Activated CD4-positive, alpha-beta T cell treated with anti-CD3 and anti-CD28 coated beads, Interleukin-10, Interleukin-2, amounts not matched to agents 100 ng/mL and 50 ng/mL, durations not matched to agents 16 hours and 8 hours (primary cell): ENCODE measurements at places on chromosomes 4 and X.
A peak's percentile ranks its signal among the peaks of the same experiment; 100 is the strongest.

DNA sequence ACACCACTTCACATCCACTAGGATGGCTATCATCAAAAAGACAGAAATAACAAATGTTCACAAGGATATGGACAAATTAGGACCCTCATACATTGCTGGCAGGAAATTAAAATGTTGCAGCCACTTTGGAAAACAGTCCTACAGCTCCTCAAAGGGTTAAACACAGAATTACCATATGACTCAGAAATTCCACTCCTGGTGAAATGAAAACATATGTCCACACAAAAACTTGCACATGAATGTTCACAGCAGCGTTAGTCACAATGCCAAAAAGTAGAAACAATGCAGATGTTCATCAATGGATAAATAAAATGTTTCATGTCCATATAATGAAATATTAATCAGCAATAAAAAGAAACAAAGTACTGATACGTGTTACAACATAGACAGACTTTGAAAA lies 15.1 kb downstream of the S100G start:
- DNase-seq = no peak

- DNase-seq = no peak
Measured at GRCh38 chr4:21991050-21991449, 42.5 kb upstream of the KCNIP4 start.

DNA sequence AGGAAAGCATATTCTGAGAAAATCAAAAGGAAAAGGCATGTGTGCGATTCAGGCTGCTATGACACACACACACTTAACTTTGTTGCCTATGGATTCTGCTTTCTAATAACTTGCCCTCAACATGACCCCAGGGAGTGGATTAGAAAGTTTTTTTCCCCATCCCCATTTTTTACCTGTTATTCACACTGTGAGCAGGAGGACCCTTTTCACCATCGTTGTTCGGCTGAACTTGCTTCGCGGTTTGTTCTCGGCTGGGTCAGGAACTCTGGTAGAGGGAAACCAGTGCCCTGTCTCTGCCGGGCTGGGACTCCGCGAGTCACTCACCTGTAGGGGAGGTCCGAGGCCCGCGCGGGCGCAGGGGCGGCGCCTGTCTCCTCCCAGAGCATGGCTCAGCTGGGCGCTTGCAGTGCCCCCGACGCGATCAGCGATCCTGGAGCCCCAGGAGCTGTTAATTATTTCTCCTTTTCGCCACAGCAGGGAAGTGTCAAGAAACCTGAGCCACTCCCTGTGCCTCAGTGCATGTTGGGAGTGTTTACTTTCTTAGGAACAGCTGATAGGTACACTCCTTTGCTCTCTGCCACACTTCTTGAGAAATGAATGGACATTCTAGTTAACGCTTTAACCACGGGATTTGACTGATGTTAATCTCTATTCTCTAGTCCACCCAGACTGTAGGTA lies at the start of gene RASSF6:
Gene RASSF6 (minus strand): TSS at position 322 of the 678 bp plus-strand sequence. CDS start 8,641 bp downstream, outside the sequence.
- DNase-seq = no peak

DNA sequence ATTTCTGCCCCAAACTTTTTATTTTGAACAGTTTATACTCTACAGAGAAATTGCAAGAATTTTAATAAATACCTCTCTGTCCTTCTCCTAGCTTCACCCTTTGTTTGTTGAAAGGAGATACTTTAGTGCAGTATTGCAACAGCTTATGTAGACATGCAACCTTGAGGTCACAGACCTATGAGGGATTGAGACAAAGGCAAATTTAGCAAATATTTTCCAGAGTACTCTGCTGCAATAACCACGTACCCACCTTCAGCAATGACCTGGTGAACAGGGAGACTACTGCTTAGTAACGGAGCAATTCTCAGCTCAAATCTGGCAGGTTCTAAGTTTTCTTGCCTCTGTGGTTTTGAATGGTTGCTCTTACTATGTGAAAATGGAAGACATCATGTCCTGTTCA lies 13.2 kb downstream of the FGA start:
- no peak for DNase-seq

DNA sequence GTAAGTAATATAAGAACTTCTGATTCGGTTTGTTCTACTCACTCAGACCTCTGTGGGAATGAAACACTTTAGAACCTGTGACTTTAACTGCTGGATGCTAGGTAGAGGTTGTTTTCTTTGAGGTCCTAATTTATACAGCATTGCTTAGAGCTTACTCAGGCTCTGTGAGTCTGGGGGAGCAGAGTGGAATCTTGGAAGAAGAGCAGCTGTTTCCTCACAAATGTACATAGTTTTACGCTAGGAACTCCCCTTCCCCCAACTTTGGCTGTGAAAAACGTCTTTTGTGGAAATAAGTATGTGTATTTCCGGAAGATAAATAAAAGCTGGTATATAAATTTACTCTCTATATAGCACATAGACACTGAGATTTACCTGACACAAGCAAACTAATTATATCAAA lies 141.4 kb downstream of the NAA11 start:
- no peak for DNase-seq

GRCh38 chrX:153398275-153398960 lies 2.7 kb downstream of the PNMA6E start:
- DNase-seq = no peak

GRCh38 chrX:136623396-136623795 lies 24.6 kb upstream of the CD40LG start:
- DNase-seq = peak; percentile 60

DNA sequence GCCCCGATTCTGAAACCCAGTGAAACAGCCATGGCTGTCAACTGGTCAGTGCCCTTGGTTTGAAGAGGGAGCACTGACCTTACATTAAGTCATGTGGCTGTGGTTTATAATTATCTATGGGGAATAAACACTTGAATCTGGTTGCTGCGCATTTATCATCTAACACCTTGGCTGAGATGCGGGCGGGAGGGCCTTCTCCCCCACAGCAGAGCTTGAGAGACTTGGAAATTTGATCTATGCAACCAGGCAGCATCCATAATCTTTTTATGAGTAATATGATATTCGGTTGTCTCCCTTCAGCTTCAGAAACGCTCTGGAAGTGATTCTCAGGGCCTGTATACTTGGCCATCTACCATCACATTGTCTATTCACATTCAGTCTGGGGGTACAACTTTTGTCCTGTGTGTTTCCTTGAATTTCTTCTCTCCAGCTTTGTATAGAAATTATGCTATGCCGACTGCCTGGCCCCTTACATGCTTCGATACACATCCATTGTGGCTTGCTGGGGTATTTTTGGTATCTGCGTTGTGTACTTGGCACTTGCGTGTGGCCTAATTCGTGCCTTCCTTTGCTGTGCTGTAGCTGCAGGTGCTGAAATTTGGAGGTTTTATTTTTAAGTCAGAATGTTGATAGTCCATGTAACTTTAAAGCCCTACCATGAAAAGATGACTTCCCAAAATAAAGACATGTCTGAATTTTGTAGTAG lies 321.6 kb downstream of the ARHGAP10 start:
- DNase-seq = no peak

GRCh38 chr4:154616287-154616686 lies 3.8 kb upstream of the FGG start:
- no peak for DNase-seq
